HT-29 (cell line): ENCODE measurements at places on chromosomes 5 and 9. TPM values are rescaled to one million over a fixed set of nuclear protein-coding genes. Genes with fewer than 3 reads are reported as not detected.

- no peak for DNase-seq
Observed at GRCh38 chr5:74192606-74193299, 447.8 kb downstream of the ENC1 start.

- peak; percentile 72 for DNase-seq
Observed at GRCh38 chr9:87324613-87325194, 173.0 kb upstream of the DAPK1 start.

DNA sequence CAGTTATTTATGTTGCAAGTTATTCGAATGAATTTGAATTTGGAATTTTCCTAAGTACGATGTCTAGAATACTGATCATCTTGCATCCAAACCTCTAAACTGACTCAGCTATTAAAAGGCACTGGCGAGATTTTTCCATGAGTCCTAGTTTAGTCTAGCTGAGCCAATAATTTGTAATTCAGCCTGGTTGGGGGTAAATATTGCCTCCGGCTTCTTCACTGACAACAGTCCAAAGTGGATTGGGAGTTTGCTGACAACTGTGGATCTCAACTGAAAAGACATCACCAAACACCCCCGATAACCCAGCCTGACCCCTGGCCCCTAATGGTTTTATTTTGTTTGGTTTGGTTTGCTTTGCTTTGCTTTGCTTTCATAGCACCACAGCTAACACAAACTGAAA is 189.8 kb upstream of the DAPK1 start:
- no peak for DNase-seq

DNA sequence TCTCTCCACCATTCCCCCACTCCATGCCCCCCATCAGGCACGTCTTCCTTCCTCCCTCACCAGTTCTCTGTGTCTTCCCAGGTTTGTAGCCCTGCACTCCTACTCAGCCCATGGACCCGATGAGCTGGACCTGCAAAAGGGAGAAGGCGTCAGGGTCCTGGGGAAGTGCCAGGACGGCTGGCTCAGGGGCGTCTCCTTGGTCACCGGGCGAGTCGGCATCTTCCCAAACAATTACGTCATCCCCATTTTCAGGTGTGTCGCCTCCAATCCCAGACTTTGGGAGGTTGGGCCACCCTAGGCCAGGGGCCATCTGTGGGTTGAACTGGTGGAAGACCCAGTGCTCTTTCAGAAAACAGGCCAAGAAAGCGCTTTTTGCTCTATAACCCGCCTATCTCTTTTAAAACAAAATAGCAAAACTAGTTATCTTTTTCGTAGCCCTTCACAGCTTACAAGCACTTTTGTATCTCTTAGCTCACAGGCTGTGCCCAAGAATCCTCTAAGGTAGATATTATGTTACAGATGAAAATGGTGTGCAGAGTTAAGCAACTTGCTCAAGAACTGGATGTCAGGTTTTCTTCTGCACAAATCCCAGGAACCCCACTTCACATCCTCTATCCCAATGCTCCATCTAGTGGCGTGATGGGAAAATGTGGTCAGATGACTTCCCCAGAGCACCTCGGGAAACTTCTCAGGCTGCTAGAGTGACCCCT is 56.2 kb downstream of the PLAC8L1 start:
- peak; percentile 89 for DNase-seq

GRCh38 chr5:170630711-170631141 is 126.9 kb downstream of the KCNIP1 start:
- no peak for DNase-seq

- DNase-seq = no peak
Observed at GRCh38 chr9:116005205-116005604, 148.4 kb upstream of the PAPPA start.

DNA sequence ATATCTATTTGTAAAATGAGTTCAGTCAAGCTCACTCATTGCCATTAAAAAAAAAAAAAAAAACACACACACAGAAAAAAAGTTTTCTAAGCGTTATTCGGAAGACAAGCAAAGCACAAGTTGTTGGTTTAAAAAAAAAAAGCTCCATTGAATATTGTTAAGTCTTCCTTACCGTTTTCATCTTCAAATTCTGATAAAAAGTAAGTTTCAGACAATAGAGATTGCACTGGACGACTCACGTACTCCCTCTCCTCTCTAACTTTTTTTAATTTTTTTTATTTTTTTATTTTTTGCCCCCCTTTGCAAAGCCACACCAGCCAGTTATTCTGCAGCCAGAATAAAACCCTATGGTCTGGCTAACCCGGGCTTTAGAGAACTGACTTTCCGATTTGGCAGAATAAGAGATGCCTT is 544 bp downstream of the ADAMTS6 start:
- no peak for DNase-seq

GRCh38 chr5:16934123-16934522 is 2.0 kb downstream of the MYO10 start:
- DNase-seq = peak; percentile 87

GRCh38 chr9:129225815-129226214 is 47.8 kb upstream of the IER5L start:
- DNase-seq = no peak

DNA sequence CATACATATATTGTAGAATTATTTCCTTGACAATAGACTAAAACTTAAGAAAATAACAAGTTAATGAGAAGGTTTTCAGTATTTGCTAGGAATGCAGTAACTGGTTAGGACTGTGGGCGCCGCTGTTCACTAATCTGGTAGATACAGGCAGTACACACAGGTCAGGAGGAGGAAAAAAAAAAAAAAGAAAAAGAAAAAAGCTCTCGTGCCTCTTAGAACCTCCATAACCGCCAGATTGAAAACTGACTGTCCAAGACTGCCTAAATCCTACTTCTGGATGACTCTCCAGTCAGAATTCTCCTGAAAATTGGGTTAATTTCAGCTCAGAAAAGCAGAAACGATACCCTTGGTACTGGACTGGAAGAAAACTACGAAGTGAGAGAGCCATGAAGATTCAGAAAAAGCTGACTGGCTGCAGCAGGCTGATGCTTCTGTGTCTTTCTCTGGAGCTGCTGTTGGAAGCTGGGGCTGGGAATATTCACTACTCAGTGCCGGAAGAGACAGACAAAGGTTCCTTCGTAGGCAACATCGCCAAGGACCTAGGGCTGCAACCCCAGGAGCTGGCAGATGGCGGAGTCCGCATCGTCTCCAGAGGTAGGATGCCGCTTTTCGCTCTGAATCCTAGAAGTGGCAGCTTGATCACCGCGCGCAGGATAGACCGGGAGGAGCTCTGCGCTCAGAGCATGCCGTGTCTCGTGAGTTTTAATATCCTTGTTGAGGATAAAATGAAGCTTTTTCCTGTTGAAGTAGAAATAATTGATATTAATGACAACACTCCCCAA is at the start of gene PCDHGA1:
TSS of gene PCDHGA1 (plus strand) at position 216 of the 782 bp plus-strand sequence.
- peak; percentile 47 for DNase-seq

GRCh38 chr9:136847088-136847825 is 2.0 kb upstream of the PHPT1 start:
- DNase-seq = peak; percentile 37

DNA sequence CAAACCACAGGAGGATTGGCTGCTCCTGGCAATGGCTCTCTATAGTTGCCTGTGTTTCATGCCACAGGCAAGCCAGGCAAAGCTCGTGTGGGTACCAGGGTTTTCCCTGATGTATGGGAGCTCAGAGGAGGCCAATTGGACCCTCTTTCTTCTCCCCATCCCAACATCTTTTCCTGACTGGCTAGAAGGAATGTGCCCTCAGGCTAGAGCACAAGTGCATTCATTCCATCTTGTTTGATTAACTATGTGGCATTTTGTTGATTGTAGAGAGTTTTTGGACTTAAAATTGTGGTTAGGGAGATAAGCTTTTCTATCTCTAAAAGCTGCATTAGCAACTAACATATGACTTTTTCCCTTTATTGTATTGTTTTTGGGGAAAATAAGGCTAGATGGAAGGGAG is 561.3 kb downstream of the PSAT1 start:
- no peak for DNase-seq

DNA sequence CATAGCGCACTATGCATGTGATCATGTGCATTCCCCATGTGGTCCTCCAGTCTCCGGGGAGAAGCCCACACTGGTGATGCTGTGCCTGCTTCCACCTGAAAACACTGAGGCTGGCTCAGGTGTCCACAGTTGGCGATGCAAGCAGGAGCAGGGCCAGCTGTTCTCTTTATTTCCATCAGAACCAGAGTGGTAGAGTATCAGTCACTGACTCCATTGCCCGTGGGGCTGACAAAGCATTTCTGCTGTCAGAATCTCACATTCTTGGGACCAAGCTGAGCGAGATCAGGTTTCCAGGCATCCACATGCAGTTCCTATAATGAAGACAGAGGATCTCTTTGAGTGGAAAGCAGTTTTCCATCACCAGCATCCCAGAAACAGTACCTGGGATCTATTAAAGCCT is 52.5 kb downstream of the GADD45G start:
- DNase-seq = no peak

DNA sequence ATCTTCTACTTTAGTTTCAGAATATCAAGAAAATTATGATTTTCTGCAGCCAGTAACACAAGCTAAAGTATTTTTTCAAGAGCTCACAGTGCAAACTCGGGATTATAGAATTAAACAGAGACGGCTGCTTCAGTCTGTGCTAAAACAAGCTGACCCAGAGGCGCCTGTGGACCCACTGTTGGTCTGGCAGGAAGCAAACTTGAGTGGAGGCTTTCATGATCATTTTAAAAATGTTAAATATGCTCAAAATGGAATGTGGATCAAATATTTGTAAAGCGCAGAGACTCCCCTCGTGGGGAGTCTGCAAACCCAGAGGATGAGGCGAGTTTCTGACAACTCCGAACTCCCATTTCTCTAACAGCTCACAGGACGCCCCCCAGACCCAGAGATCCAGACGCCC is 13.0 kb downstream of the ROR2 start:
- DNase-seq = no peak

- DNase-seq = no peak
Observed at GRCh38 chr5:161372682-161373344, 173.7 kb downstream of the GABRB2 start.

DNA sequence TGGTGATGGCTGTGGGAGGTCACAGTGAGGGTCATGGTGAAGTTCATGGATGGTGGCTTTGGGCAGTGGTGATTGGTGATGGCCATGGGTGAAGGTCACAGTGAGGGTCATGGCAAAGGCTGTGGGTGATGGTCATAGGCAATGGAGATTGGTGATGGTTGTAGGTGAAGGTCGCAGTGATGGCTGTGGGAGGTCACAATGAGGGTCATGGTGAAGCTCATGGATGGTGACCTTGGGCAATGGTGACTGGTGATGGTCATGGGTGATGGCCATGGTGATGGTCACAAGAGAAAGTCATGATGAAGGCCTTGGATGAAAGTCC is 115.6 kb upstream of the IRX4 start:
- no peak for DNase-seq

DNA sequence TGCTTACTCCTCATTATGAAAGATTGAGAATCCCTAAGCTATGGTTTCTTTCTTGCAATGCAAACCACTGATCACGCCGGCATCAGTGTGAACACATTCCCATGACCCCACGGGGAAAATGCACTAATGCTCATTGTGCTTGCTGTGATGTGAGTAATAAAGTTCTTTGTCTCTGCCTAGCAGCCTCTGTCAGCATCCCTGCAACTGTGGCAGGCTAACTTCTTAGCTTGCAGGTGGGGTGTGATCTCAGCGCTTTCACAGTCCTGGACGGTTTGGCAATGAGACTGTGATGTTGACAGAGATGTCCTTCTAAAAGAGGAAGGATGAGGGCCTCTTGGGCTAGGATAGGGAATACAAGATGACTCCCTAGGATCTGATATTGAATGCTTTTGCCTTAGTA is 1218.7 kb downstream of the EFNA5 start:
- no peak for DNase-seq

GRCh38 chr9:133254471-133254870 is 20.5 kb downstream of the ABO start:
- DNase-seq = no peak

DNA sequence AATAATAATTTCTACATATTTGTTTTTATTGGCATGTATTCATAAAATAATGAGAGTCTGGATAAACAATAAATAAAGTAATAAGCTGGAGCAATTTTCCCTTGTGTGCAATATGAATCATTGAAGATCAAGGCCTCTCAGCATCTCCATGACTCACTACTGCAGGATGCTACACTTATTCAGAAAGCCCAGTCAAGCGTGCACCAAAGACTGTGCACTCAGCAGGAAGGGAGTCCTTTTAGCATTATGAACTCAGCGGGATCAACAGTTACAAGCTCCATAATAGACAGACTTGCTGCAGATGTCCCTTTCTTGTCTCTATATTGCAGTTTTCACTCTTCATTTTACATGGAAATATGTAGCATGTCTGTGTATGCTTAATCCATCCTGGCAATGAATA is 485.3 kb downstream of the CDH9 start:
- no peak for DNase-seq

DNA sequence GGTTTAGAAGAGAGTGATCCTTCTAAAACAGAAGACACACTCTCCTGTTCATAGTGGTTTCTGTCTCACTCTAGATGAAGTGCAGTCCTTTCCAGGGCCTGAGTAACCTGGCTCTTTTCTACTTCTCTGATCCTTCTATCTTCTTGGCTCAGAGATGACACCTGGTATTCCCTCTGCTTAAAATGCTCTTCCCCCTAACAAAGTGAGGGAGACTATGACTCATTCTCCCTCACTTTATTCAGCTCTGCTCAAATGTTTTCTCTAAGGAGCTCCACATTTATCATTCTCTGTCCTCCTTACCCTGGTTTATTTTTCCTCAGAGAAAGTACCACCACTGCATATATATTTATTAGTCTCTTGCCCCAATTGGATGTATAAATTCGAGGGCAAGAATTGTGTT is 24.6 kb downstream of the TUT7 start:
- DNase-seq = no peak

GRCh38 chr5:39282561-39282960 is 63.2 kb upstream of the FYB1 start:
- DNase-seq = no peak

- DNase-seq = no peak
Observed at GRCh38 chr9:124322618-124323432, 65.1 kb downstream of the NEK6 start.

DNA sequence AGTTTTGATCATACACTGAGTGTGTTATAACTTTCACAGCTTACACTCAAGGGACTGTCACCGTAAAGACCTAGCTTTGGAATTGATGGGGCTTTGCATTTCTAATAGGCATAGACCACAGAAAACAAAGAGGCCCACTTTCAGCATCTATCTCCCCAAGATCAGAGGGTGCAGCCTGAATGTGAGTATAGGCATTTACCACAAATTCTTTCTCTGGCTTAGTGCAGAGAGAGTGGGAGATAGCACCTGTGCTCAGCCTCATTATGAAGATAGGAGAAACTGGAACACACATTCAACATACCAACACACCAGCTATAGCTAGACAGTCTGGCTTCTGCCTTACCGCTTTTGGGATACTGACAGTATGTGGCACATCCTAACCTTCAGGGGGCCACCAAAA is 783.4 kb upstream of the GRAMD2B start:
- DNase-seq = no peak

The FAM174A gene
- total RNA-seq = 18.1 and 20.6 TPM in 2 replicates

The TRIM36 gene
- total RNA-seq = 1.0 and 2.0 TPM in 2 replicates

The HMGCR gene
- 56.4 and 59.7 TPM in 2 replicates for total RNA-seq

The MCIDAS gene
- 4.1 and 4.4 TPM in 2 replicates for total RNA-seq

The TMEM252 gene
- total RNA-seq = 0.15 and 0.26 TPM in 2 replicates

The IL9 gene
- not detected in 2 replicates for total RNA-seq

The ABO gene
- 3.1 and 4.8 TPM in 2 replicates for total RNA-seq

The PCDHB9 gene
- total RNA-seq = 0.03 and 0.25 TPM in 2 replicates

The NR2F1 gene
- 19.7 and 24.5 TPM in 2 replicates for total RNA-seq

The ORM2 gene
- not detected in 2 replicates for total RNA-seq
